ENCODE measurements at places on chromosomes 6 and 20.

DNA sequence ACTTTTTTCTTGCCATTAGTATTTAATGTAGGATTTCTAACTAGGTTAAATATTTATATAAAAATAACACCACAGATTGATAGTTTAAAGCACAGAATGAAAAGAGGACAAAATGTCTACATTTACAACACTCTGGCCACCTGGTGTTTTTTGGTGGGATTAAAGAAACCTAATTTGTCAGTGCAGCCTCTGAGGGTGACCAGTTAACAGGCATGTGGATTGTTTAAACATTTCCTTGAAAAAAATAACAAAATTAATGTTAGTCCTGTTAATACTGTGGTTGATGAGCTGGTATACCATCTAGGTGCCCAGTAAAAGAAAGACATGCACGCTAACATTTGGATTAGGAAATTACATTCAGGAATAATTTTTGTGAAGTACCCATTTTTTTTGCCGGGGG is 8.8 kb downstream of the SLC9A8 start:
- DNase-seq, result no peak

- DNase-seq, result no peak
Observed at GRCh38 chr20:37464611-37465010, 56.4 kb upstream of the NNAT start.

- DNase-seq, result no peak
Observed at GRCh38 chr20:9035126-9035525, 33.8 kb upstream of the PLCB4 start.

GRCh38 chr20:33518071-33518470 is 28.2 kb downstream of the CBFA2T2 start:
- no peak for DNase-seq

- no peak for DNase-seq
Observed at GRCh38 chr6:170022291-170022722, 268.6 kb downstream of the DLL1 start.

GRCh38 chr6:25927178-25927577 is 3.3 kb downstream of the SLC17A2 start:
- DNase-seq, result no peak

- DNase-seq, result no peak
Observed at GRCh38 chr6:76644231-76644630, 571.8 kb upstream of the IMPG1 start.

DNA sequence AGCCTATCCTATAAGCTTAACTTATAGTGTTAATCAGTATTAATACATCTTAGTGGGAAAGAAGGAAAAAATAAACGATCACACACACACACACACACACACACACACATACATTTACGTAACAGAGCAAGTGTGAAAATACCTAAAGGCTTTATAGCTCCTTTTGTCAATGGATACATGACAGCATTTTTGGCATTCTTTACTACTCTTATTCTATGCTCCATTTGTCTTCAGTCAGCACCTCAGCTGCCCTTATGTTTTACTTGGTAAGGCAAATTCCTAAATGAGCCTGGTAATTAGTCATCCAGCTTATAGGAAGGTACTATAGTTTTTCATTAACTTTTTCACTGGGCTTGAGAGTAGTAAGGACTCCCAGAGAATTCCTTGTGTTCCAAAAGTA is 25.1 kb upstream of the SLC17A3 start:
- DNase-seq, result no peak

- DNase-seq, result peak; percentile 46
Observed at GRCh38 chr6:143941852-143942627, 66.0 kb downstream of the PLAGL1 start.

DNA sequence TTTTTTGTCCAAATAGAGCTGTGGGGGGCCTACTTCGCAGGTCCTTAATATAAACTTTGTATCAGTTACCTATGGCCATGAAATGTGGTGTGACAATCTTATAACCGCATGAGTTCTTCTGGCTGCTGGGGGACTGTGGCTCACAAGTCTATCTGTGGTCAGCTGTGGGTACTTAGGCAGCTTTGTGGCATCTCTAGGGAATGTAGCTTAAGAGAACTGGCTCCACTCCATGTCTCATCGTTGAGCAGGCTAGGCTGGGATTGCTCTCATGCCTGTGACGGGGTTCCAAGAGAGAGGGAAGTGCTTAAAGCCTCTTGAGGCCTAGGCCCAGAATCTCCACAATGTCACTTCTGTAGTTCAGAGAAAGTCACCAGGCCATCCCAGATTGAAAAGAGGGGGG is 140.5 kb downstream of the BTBD3 start:
- DNase-seq, result no peak

DNA sequence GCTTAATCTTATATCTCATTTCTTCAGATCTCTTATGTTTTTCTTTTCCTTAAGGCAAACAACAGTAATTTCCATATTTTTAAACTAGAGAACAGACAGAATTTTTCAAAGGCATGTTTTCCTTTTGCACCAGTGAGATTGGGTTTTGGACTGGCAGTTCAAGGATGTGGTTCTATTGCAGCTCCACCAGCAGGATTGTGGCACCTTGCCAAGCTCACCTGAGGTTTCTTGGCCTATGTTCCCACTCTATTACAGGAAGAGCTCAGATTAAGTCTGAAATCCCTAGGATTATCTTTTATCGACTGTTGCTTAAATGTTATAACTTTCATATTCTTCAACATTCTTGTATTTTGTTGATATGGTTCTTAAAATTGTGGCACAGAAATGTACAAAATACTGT is 218.9 kb downstream of the PLCB4 start:
- DNase-seq, result no peak

- no peak for DNase-seq
Observed at GRCh38 chr20:35465976-35466375, 10.6 kb downstream of the CEP250 start.

DNA sequence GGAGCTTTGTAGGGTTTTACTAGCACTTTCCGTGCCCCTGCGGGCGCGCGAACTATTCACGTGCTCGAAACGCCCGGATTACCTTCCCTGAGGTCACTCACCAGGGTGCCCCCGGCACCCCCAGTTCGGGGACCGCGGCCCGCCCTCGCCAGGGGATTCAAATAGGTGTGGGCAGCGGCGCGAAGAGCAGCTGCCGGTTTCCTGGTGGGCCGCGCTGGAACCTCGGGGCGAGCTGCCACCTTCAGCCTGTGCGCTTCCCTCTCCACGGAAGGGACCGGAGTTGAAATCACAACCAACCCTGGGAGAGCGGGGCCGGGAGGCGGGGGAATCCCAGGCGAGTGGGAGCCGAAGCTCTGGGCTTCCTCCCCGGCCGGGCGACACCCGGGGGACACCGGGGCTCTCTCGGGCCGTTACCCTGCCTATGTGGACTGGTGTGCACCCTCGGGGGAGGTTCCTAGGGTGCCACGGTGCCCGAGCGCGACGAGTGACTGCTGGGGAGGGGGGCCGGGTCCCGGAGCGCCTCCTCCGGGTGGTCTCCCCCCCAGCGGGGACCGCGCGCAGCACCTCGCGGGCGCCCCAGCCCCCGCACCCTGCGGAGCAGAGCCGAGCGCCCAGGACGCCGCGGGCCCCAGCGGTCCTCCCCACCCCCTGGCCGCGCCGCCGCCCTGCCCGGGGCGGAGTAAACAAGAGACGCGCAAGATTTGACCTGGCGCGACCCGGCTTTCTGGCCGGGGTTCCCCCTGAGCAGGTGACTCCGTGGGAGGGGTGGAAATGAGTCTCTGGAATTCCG is 2.1 kb upstream of the HIVEP2 start:
- peak; percentile 84 for DNase-seq

GRCh38 chr6:158381214-158381613 is 68.9 kb downstream of the TULP4 start:
- DNase-seq, result no peak

DNA sequence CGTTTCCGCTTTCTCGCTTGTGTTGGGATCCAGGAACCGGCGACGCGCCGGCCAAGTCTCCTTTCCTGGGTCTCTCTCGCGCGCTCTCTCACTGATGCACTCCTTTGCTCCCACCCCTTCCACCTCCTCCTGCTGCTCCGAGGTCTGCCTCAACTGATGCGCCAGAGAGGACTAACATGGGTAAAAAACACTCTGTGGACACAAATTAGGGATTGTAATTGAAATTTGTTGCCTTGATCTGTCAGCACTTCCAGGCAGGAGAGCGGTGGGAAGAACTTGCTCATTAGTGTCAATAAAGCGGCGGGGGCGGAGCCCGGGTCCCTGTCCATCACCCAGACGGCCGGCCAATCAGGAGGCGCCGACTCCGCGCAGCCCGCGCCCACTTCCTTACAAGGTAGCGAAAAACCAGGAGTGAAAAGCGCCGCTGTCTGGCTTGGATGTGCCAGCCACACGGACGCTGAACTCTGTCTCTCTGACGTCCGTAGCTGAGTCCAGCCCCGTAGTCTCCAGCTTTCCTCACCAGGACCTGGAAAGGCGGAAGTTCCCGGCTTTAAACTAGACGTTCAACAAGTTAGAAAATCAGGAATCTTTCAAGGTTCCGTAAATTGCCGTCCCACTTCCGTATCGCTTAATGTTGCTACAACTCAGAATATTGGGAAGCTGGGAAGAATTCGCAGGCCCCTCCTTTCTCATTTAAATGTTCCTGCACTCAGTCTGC is at the start of gene TBX18:
Gene TBX18, minus strand, starts transcription at position 267 of the 718 bp plus-strand sequence. CDS start 417 bp downstream, outside the sequence.
- DNase-seq, result no peak

GRCh38 chr6:39173270-39173669 is 56.0 kb downstream of the KCNK5 start:
- no peak for DNase-seq

- DNase-seq, result no peak
Observed at GRCh38 chr6:35146453-35146852, 5.3 kb upstream of the TCP11 start.

DNA sequence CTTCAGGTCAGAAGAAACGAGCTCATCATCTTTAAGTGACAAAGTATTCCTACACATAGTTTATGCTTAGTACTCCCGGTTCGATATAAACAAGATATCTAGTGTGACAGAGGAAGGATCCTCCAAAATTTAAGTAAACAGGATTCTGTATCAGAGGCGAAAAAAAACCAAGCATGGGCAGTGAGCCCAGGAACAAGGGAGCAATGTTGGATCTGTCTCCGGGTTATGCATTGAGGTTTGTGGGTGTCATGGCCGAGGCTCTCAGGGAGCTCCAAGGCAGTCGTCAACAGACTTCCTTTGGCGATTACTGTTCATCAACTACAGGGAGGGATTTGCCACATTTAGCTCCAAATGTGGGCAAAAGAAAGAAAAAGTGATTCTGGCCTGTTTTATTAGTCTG is 319.5 kb downstream of the CBLN4 start:
- no peak for DNase-seq

GRCh38 chr6:163036160-163036645 is 308.4 kb downstream of the PACRG start:
- DNase-seq, result no peak

DNA sequence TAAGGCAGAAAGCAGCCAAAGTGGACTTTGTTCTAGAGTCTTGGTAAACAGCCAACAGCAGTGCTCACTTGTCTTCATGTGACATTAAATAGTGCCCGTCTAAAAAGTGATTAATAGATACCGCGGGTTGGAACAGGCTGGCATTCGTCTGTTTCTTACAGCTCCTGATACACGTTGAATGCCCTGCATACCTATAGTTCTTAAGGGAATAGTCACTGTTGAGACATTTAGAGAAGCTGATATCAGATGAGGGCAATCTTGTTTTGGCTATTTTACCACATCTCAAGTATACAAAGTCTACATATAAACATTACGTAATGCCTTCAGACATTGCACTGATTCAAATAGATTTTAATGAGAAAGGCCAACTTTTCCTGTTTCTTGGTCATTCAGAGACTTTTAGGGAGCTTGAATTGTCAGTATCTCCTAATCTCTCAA is 374.9 kb upstream of the FLRT3 start:
- no peak for DNase-seq

DNA sequence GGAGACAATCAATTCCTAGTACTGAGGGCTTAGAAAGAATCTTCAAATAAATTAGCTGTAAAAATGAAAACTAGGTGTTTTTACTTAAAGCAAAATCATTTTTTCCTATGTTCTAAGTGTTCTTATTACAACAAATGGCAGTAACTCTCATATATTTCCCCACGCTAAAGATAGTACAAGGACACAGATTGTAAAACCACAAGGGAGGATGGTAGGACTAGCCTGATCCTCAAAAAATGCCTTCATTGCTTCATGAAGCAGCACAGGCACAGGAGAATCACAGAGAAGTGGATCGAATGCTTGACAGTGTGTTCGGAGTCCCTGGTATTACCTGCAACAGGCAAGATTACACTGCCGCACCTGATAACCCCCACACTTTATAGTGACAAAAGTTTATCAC is 58.5 kb downstream of the SAMD3 start:
- DNase-seq, result no peak

GRCh38 chr20:34642009-34642408 is 34.9 kb downstream of the PIGU start:
- no peak for DNase-seq

- DNase-seq, result no peak
Observed at GRCh38 chr6:30543821-30544220, 12.5 kb downstream of the GNL1 start.

DNA sequence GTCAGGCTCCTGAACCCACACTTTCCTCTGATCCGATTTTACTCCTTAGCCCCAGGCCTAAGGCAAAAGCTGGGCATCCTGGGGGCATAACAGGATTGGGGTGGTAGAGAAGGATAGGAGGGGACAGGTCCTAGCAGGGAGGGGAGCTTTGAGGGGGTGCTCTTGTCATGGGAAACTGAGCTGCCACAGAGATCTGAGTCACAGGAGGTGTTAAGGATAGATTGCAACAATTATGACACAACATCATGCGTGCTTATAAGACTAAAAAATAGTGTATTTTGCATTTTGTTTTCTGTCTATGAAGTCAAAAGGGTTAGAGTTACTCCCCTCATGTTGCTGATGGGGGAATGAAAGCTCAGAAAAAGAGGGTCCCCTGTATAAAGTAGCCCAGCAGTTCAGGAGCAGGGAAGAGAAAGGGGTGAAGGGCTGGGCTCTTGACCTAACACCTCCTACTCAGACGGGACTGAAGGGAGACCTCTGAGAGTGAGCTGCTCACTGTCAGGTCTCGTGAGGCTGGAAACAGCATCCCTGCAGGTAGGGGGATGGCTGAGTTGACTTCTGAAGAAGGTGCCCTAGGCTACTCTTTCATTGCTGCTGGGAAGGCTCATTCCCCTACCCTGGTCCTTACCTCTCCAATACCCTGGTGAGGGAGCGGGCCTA is 2.0 kb downstream of the GLP1R start:
- no peak for DNase-seq

DNA sequence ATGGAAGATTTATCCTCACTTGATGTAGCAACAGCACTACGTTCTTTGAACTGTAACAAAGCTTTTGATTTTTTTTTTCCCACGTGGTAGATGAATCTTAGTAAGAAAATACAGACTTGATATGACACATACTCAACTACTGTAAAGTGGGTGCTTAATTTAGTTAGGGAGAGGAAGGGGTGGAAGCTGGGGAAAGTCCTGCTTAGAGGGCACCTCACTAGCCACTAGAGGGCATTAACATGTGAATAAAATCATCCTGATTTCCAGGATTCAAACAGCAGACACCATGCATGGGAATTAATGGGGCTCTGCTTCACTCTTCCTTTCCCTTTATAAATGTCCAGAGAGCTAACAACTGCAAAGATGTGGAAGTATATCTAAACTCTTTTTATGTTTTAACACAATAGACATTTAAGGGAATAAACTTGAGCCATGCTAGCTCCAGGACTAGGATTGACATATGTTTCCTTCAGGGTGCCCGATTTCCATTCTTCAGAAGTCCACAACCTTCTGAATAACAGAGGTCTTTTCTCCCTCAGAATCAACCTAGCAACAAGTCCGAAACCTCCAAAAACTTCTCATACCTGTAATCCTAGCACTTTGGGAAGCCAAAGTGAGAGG is 250.1 kb downstream of the ATXN1 start:
- DNase-seq, result no peak

- no peak for DNase-seq
Observed at GRCh38 chr20:48841196-48841874, 13.5 kb upstream of the PREX1 start.

GRCh38 chr20:34892671-34893070 is 16.3 kb downstream of the ACSS2 start:
- no peak for DNase-seq

GRCh38 chr6:88572449-88573139 is 390.8 kb downstream of the RNGTT start:
- DNase-seq, result no peak

Data from GM13976 (cell line).